Hematopoietic multipotent progenitor cell treated with erythropoietin and hydrocortisone succinate and interleukin-3 and kit ligand, for 8 days (in vitro differentiated cells): ENCODE measurements at places on chromosomes 7 and 10.

DNA sequence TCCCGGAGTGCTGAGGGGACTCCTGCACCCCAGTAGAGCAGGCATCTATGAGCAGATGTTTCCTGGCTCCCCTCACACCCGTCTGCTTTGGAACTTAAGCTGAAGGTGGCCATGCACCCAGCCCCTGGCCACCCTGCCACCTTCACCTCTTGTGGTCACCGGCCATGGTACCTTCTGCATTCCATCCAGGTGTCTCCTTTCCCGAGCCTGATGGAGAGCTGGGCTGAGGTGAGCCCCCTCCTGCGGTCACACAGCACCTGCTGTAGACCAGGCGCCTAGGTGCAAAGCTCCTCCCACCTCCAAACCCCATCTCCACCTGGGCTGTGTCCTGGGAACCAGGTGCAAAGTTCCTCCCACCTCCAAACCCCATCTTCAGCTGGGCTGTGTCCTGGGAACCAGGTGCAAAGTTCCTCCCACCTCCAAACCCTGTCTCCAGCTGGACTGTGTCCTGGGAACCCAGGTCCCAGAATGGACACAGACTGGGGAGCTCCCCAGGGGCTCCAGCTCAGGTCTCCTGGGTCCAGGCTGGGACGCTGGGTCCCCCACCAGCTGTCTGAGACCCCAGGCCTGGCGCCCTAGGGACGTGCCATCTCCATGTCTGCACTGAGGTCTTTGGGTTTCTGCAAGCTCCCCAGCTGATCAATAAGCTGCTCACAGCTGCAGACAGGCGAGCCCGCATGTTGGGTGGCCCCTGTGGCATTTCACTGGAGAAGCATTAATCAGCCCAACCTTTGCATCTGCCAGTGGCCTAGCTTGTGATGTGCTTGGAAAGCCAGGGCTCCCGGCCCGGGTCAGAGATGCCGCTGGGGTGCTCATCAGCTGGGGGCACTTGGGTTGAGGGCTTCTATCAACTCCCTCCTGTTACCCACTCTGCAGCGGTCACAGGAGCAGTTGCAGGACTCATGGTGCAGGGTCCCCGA lies 61.2 kb upstream of the INPP5A start:
- DNase-seq, result no peak

DNA sequence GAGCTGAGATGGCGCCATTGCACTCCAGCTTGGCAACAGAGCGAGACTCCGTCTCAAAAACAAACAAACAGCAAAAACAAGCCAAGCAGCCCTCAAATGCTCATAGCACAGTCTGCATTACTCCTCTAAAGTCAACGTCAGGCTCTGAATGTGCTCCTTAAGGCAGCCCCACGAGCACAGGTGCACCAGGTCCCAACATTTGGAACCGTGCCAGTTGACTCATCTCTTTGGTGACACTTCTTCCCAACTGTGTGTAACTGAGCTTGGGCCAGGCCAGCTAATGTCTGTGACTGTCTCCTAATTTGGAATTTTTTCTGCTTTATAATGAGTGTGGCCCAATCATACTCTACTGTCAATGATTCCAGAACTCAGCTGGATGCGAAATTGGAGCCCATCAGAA lies 66.3 kb upstream of the EFCAB10 start:
- DNase-seq, result no peak

GRCh38 chr7:139813151-139813550 lies 15.9 kb upstream of the TBXAS1 start:
- DNase-seq, result no peak

GRCh38 chr7:147311336-147311735 lies 1194.7 kb downstream of the CNTNAP2 start:
- DNase-seq, result no peak

DNA sequence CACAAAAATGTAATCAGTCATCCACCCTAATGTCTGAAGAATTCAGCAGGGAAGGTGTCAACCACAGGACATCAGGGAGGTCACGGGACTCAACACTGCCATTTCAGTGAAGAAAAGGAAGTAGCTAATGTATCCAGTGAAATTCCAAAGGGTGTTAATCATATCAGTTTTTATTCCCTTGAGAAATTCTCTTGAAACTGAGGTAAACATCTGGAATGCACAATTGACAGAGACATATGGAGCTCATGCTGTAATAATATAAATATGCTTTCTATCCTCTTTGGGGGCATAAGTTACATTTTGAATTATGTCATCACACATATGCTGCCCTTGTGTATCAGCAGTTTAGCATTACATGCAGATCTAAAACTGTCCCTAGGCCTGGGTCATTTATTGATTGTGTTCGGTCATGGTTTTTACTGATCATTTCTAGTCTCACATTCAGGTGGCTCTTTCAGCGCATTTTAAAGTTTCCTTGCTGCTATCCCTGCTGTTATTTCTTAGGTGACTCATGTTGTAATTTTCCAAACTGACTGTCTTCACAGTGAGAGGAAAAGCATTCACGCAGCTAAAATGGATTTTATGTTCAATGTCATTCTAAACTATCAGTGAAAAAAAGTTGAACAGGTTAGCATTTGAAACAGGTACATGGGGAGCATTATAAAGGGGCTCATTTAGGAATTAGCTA lies 273.9 kb downstream of the TSPAN12 start:
- no peak for DNase-seq

DNA sequence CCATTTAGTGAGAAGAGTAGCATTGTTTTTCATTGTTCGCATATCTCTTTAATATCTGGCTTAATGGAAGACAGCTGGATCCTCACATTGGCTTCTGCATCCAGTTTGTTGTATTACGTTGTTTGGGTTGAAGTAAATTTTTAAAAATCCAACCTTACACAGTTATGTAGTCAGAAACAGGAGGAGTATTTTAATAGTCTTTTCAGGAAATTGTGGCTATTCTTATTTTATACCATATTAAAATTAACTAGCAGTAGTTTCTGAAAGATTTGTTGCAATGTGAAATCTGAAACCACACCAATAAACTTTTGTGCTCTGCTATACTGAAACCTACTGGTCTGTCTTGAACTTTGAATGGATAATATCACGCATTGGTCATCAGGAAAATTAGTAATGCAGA lies 27.9 kb downstream of the MYPN start:
- DNase-seq, result no peak

DNA sequence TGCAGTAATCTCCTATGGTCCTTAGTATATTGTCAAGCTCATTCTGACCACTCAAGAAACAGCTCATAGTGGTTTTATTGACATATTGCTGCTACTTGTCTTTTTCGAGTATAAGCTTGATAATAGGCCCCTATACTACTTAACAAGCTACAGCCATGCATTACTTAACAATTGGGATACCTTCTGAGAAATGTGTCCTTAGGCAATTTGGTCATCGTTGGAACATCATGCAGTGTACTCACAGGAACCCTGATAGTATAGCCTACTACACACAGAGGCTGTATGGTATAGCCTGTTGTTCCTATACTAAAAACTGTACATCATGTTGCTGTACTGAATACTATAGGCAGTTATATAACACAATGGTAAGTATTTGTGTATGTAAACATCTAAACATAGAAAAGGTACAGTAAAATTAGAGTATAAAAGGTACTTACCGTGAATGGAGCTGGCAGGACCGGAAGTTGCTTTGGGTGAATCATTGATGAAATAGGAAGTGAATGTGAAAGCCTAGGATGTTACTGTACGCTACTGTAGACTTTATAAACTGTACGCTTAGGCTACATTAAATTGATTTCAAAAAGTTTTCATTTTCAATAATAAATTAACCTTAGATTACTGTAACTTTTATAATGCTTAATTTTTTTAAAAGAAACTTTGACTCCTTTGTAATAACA lies 160.9 kb downstream of the LRRC4 start:
- DNase-seq, result no peak

GRCh38 chr7:55081068-55081467 lies 62.3 kb downstream of the EGFR start:
- no peak for DNase-seq

DNA sequence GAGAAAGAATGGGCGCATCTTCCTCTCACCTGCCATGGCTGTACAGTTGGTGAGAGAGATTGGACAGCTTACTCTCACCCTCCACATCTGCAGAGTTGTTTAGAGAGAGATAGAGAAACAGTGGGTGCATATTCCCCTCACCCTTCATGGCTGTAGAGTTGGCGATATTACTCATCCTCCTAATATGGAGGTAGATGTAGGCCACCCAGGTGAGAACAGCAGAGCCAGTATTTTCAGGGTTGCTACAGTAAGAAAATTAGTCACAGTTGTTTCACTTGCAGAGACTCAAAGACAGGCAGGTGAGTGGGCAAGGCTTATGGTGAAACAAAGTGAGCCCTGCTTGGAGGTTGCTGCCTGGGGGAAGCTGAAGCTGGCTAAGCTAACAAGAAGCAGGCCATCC lies 65.0 kb upstream of the PFKP start:
- no peak for DNase-seq

DNA sequence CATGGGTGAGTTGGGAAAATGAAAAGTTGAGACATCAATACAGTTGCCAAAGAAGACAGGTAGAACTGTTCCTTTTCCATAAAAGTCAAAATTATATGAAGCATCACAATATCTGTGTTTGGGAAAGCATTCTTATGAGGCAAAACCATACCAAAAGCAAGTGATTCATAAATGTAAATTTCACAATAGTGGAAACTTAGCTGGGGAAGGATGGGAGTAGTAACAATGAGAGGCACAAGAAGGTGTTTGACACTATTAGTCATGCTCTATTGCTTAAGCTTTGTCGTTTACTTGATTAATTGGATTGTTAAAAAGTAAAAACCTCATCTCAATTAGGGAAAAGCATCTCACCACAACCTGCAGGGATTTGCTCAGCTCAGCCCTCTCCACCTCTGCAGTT lies 240.2 kb downstream of the C7orf25 start:
- DNase-seq, result no peak

DNA sequence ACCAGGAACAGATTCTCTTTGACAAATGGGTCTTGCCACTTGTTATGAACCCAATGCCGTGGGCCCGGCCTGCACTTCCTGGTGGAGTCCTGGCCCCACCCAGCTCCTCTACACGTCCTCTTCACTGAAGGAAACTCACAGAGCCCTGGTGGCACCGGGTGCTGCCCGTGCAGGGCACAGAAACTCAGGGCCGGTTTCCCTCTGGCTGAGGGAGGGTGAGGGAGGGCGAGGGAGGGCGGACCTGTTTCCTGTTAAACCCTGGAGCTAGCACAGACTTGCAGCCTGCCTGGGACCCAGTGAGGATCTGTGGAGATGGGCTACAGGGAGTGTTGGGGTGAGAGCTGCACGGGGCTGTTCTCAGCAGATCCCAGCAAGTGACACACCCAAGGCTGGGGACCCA lies 596.3 kb downstream of the PTPRN2 start:
- DNase-seq, result no peak

DNA sequence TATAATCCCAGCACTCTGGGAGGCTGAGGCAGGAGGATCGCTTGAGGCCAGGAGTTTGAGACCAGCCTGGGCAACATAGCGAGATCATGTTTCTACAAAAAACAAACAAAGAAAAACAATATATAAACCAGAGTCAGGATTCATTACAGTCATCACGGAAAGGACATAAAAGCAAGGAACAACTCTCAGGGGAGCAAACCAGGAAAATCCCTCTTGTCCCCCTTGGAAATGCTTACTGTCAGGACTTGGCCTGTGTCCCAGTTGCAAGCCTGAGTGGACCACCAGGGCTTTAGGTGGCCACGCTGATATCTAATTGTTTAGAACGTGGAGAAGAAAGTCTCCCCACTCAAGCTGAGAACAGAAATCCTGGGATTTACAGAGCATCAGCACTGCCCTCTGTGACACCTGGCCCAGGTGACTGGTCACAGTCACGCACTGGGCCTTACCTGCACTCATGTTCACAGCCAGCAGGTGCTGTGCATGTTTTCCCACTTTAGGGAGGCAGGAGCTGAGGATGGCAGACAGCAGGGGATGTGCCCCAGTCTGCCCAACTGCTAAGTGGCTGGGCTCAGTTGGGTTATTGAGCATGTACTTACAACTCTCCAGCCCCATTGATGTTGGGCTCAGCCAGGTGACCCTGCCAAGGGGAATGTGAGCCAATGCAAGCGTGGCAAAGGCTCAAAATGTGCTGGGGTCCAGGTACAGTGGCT lies 60.9 kb downstream of the TMEM130 start:
- DNase-seq, result no peak

- peak; percentile 77 for DNase-seq
Measured at GRCh38 chr10:6164271-6165095, 38.2 kb upstream of the PFKFB3 start.

DNA sequence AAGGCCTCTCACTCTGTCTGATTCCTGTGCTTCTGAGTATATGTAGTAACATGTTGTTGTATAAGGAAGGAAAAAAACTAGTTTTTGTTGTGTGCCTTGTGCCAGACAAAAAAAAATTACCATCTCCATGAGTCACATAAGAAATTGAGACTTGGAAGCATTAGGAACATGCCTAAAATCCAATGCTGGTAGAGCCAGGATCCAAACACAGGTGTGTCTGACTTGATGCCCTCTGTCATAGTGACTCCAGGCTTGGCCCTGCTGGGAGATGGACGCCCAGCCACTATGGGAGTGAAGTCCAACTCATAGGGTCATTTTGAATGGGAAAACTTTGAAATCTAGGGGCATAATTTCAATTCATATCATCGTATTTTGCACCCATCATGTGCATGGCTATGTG lies 38.0 kb downstream of the PYROXD2 start:
- no peak for DNase-seq

DNA sequence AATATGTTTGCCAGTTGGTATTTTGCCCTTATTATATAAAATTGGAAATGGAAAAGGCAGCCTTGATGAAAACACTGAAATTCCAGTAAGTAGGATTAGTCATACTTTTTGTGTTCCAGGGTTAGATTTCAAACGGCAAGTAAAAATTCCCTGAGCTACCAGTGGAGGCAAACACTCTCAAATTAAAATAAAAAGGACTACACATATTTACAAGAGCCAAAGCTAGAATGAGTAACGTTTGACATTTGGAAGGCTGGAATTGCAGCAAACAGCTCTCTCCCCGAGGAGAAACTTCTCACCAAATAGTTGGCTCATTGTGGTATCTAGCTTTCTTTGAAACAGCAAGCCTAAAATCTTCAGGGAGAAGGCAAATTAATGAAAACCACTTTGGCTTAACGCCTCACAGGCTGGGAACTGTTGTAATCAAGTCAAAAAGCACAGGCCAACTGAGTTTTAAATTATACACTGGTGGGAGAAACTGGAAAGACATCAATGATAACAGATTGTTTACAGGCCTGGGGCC lies 288.4 kb downstream of the SNX13 start:
- DNase-seq, result no peak

DNA sequence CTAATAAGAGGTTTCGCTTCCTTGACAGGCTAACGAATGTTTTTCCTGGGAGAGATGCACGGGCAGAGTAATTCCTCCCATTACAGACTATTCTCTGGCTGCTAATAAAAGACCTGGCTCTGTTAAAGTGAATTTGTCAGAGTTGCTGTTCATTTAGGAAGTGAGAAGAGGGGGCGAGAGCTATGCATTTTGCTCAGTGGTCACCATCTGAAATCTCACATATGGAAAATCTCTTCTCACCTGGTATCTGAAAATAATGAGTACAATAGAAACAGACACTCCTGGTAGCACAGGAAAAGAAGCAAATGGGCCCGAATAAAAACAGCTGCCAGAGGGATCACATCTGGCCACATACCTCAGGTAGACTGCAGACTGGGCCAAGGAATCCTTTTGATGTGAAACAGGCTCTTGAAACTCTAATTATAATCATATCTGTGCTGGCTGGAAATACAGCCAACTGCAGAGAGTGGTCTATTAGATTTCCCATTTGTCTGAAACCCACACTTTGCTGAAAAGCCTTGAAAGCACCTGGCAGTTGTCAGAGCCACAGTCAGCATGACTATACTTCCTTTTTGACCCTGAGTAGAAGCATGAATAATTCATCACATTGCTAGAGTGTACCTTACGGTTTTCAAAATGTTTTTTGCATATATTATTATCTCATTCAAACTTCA lies 33.6 kb downstream of the AOAH start:
- no peak for DNase-seq
